ENCODE measurements at places on chromosomes 4 and X.

DNA sequence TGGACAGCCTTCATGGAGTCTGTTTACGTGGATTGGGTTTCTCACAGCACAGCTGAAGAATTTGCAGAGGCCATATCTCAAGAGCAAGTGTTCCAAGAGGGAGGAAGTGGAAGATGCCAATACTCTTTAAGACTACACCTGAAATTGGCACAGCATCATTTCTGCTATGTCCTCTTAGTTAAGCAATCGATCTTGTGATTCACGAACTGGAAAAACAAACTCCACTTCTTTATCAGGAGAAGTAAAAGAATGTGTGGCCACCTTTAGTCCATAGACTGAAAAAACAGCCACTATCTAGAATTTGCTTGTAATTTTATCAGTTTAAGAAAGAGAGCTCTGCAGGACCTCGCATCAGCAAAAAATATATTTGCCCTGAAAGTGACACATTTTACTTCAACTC is 473.1 kb upstream of the ATOH1 start:
- no peak for DNase-seq

DNA sequence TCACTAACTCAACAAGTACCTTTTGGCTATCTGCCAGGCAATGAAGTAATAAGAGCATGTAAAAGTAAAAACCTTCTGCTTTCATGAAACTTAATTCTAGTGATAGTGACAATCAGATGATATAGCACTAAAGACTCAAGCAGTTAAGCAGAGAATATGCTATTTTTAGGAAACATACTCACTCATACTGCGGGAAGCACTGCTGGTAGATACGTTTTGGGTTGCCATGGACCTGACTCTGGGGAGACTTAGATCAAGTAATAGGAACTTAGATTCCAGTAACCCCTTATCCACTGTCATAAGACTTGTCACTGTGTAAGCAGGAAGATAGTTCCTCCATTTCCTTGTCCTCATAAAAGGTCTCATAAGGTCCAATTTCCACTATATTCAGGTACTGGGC is 386.3 kb downstream of the DMD start:
- no peak for DNase-seq

DNA sequence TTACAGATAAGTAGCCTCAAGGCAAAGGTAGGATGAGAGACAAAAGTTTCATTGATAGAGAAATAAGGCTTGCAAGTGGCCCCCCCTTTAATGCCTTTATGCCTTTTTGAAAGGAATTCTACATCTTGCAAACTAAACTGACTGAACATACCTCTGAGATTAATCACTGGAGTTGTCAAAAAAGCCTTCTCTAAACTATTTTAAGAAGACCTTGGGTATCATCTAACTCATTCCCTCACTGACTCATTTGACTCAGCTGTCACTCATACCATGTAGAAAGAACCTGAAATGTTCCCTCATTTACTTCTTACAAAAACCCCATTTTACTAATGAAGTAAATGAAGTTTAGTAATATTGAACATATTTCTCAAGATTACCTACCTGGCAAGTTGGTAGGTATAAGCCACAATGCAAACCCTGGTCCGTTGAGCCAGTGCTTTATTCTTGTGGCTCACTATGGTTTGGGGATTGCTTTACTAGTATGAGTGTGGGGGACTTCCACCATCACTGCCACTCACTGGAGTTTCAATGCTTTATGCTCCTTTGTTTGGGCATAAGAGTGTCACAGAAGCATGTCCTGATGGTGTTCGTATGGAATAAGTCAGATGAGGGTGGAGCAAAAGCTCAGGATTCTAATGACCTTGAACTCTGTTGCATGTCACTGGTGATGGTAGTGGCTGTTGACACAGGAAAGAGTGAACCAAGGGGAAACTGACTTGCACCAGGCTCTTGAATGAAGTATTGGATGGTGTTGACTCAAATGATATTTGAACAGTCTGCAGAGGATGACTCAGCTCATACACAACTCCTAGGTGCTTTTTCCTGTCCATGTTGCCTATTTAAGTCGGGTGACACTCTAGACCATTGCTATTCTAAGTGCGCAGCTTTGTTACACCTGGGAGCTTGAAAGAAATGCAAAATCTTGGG is 305.5 kb upstream of the EMCN start:
- DNase-seq, result no peak

- DNase-seq, result no peak
Measured at GRCh38 chr4:3413217-3413671, 28.5 kb upstream of the HGFAC start.

All from HuH-7.5 (cell line).